ENCODE measurements at places on chromosomes 12 and 14. TPM values are rescaled to one million over a fixed set of nuclear protein-coding genes. Genes with fewer than 3 reads are reported as not detected.

Gene KRT77
- not detected for total RNA-seq

Gene GLIPR1L2
- total RNA-seq, result 0.97 TPM

Gene KCNJ8
- total RNA-seq, result 0.22 TPM

Gene TSPAN9
- total RNA-seq, result 16.6 TPM

Measured in articular chondrocyte of knee joint (primary cell).